ENCODE measurements at places on chromosomes 13 and 19.

DNA sequence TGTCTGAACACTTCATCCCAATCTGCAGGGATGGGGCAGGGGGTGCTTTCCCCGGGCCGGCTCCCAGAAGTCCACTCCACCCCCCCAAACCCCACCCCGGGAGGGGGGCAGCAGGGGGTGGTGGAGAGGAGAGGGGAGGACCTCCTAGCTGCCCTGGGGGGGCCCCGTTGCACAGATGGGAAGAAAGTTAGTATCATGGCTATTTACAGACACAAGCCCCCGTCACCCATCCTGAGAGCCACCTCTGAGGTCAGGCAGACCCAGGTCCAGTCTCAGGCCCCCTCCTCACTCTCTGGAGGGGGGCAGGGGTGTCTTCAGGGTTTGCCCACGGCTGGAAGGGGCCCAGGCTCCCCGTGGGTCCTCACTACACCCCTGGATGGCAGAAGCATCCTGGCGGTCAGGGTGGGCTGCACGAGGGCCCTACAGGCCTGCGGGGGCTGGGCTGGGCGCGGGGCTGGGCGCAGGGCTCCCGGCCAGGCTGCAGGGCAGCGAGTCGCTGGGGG, 5.8 kb upstream of the REXO1 start:
- DNase-seq = no peak

DNA sequence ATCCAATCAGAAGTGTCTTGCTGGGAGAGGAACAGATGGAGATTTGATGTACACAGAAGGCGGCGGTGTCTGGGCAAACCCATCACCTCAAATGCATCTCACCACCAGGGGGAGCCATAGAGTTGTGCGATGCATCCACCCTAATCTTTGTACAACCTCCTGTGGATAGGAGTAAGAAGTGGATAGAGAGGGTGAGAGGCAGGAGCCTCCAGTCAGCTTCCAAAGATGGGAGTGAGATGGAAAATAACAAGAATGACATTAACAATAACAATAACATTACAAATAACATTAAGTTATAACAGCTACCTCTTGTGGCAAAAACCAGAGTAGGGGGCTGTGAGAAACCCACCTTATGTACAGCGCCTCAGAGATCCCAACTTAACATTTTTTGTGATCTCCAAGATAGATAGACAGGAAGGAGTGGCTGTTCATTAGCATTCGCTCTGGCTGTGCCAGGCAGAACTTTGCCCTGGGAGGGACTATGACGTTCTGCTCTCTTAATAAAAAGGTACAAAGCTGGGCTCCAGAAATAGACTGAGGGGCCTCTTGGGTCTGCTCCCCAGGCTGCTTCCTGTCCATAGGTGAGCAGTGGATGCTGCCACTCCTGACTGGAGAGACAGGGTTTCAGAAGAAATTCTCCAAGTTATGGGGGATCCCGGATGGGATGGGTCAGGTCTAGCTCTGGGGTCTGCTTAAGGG, 5.2 kb upstream of the CEACAM18 start:
- DNase-seq = peak; percentile 73

GRCh38 chr13:46468570-46469463, 81.8 kb upstream of the RUBCNL start:
- no peak for DNase-seq

DNA sequence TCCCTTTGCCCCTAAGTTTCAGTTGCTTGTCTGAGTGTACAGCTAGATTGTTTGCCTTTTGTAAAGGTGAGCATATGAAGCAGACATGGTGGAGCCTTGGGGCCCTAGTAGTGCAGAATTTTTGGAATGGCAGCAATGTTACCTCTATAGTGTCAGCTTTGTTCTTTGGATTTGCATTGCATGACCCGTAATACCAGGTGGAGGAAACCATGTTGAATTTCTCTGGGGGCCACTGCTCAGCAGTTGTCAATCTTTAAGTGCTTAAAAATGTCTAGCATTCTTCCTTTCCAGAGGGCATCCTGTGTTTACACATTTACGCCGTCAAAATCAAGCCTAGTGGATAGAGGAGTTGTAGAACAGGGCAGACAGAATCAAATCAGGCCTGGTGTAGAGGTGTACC, 303.3 kb downstream of the ATP8A2 start:
- DNase-seq = no peak

DNA sequence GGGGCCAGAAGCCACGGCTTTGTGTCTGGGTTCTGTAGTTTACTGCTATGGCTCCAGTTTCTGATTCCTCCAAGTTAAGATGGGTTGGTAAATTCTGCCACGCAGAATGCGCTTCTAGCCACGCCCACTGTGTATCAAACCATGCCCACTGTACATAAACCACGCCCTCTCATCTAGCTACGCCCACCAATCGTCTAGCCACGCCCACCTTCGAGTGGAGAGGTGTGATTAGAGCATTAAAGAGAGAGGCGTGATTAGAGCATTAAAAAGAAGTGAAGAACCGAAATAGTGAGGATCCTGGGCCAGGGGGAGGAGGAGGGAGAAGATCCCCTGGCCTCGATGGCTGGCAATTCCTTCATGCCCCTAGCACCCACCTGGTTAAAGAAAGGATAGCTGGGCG, 43.7 kb upstream of the ADGRE5 start:
- DNase-seq = no peak

DNA sequence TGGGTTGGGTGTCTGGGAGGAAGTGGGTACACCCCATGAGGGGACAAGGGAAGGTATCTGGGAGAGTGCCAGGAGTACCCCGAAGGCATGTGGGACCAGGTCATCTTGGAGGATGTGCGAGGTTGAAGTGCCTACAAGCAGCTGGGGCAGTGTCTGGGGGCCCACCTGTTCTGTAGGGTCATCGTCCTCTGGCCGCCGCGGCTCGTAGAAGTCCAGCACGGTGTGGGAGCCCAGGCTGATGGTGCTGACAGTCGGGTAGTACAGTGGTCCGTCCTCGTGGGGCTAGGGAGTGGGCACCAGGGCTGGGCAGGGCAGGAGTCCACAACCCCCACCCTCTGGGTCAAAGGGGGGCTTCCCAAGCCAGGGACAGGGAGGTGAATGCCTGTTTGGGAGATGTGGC, 1.8 kb upstream of the SYNE4 start:
- DNase-seq = no peak

DNA sequence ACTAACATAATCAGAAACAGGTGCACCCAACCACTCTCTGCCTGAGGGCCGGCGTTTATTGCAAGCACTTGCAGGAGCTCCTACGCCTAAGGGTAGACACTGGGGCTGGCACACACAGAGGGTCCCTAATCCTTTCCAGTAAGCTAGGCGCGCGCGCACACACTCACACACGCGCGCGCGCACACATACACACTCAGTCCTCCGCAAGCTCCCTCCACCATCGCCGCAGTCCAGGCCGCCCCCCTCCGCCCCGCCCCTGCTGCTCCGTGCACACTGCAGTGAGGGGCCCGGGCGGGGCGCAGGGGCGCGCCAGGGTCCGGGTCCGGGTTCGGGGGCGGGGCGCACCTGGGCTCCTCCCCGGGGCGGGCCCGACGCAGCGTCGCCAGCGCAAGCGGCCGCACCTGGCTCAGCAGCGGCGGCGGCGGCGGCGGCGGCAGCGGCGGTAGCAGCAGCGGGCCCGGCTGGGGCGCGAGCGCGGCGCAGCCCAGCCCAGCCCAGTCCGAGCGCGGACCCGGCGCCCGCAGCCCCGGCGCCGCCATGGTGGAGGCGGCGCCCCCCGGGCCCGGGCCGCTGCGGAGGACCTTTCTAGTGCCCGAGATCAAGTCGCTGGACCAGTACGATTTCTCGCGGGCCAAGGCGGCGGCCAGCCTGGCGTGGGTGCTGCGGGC, at the start of gene CAMSAP3:
CAMSAP3 (plus strand) TSS at position 398 of the 668 bp plus-strand sequence; CDS start at position 538, 140 bp downstream.
- DNase-seq = no peak

DNA sequence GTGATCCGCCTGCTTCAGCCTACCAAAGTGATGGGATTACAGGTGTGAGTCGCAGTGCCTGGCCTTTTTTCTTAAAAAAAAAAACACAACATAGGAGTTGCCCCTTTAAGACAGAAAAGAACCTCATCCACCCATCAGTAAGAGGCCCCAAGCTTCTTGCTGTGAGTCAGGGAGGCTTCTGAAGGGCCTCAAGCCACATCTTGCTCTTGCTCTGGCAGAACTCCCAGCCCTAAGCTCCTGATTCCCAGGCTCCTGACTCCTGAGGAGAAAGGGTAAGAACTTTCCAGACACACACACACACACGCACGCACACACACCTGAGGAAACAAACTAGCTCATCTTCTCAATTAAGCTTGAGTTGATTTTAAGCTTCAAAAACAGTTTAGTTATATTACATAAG, 6.9 kb downstream of the ETFB start:
- no peak for DNase-seq

DNA sequence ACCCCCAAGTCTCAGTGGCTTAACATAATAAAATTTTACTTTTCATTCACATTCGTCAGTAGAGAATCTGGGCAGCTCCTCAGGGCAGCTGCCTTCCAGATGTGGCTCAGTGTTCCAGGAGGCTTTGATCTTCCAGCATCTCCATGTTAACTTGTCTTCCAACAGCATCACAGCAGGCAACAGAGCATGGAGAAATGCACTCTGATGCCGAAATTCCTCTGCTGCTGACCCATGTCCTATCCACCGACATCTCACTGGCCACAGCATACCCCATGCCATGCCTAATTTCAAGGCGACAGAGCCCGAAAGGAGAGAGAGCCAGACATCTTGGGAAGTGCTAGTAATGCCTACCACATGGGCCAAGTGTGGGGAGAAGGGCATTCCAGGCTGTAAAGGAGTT, 64.9 kb upstream of the MEDAG start:
- DNase-seq = no peak

DNA sequence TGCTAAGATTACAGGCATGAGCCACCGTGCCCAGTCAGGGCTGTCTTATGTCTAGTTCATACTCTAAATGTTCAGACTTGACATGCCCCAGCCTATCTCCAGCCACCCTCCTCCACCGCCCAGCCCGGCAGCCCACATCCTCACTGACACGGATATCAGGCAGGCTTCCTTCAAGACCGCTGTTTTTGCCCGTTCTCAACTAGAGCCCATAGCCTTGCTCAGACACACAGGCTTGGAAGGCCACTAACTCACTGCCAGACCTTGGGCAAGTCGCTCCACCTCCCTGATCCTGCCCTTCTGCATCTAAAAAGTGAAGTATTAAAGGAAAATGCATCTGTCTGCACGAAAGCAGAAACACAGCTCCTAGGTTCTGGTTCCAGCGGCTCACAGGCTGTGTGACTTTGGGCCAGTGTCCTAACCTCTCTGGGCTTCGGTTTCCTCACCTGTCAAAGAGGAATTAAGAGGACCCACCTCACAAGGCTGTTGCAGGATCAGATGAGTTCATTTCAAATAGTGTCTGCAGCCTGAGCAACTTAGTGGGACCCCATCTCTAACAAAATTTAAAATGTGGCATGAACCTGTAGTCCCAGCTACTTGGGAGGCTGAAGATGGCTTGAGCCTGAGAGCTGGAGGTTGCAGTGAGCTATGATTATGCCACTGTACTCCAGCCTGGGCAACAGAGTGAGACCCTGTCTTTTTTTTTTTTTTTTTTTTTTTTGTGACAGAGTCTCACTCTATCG, 14.5 kb upstream of the CERS4 start:
- peak; percentile 11 for DNase-seq

- no peak for DNase-seq
Measured at GRCh38 chr19:5097959-5098623, 129.2 kb downstream of the KDM4B start.

GRCh38 chr19:43672061-43672679, 2.2 kb upstream of the PLAUR start:
- no peak for DNase-seq

All from stimulated activated naive CD4-positive, alpha-beta T cell treated with Interleukin-2 at 50 U/mL for 16 hours (primary cell).